ENCODE measurements at places on chromosomes 7 and 10.

DNA sequence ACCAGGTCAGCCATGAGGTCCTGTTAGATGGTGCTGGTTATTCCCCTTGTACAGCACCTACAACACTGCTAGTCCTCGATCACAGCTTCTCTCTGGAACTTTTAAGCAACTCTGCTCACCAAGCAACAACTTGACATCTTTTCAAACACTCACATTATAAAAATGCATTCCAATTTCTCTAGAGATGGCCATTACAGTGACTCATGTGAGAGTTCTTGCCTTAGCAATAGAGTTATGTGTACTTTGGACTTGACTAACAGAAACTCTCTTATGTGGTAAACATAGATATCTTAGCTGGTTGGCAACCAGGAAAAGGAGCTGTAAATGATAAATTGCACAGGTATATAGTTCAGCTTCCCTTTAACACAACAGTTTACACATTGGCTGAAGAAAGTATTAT is 122.2 kb downstream of the PDE1C start:
- DNase-seq = no peak

DNA sequence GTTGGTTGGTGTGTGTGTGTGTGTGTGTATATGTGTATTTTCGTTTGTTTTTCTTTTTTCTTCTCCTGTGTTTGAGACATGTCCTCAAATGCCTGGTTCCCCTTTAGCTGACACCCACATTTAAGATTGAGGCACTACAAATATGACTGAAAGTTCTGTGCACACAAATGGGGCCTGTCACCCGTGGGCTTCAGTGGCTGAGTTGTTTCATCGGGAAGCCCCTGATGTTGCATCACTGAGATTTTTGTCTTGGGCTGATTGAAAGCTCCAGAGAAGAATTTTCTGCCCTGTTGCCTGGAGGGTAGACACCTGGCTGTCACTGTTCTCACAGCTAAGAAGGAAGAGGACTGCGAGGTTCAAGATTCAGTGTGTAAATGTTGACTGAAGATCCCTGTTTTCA is 283.8 kb upstream of the C7orf33 start:
- no peak for DNase-seq

DNA sequence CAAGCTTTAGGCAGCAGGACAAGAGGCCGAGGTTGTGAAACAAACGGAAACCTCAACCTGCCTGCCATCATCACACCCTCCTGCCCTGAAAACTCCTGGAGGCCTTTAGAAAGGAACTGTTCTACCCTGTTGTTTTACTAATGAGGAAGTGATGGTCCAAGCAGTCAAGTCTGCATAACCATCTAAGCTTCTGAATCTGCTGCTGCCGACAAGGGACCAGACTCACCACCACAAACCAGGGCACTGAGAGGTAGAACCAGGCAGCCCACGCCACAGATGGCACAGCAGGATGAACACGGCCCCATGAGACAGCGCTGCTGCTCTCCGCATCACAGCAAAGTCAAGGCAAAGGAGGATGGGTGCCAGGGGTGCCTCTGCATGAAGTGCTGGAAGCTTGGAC is 209.4 kb downstream of the CELF2 start:
- no peak for DNase-seq

- DNase-seq = no peak
Measured at GRCh38 chr7:120030876-120031275, 242.1 kb upstream of the KCND2 start.

All from ovary (tissue), 10 donors.